NCI-H1694 treated with DMSO at 0.1 percent for 48 hours (cell line): ENCODE measurements at places on chromosomes 6 and 20.

DNA sequence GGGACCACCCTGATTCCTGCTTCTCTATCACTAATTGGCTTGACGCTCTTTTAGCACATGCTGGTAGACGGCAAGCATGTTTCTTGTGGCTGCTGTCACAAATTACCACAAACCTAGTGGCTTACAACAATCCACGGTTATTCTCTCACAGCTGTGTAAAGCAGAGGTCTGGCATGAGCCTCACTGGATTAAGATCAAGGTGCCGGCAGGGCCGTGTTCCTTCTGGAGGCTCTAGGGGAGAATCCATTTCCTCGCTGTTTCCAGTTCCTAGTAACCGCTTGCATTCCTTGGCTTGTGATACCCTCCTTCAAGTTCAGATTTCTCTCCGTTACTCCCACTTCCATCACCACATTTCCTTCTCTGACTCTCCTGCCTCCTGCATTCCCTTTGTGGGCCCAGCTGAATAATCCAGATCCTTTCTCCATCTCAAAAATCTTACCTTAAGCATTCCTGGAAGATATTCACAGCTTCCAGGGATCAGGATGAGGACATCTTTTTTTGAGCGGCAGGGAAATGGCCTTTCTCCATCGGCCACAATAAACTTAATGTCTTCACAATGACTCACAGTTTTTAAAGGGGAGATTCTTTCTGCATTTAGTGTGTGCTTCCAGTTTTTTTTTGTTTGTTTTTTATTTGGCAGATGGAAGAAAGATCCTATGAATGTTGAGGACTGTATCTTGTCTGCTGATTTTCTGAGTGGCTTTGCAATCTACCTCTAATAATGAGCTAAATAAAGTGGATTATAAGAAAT lies 39.9 kb downstream of the BMP6 start:
- DNase-seq = no peak

DNA sequence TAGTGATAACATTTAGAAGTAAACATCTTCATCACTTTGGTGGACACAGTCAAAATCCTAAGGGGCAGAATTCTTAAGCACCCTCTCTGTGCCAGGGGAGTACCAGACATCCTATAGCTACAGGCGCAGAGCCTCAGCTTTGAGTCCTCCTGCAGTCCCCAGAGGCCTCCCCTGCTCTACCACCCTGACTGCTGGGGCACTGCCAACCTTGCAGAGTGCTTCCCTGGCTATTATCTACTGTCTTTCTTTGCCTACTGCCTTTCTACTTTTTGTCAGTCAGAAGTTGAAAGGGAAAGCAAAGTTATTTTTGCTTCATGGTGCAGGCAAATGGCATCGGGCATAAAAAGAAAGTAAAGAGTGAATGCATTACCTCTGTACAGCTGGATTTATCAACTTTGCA lies 80.1 kb downstream of the AIG1 start:
- no peak for DNase-seq

DNA sequence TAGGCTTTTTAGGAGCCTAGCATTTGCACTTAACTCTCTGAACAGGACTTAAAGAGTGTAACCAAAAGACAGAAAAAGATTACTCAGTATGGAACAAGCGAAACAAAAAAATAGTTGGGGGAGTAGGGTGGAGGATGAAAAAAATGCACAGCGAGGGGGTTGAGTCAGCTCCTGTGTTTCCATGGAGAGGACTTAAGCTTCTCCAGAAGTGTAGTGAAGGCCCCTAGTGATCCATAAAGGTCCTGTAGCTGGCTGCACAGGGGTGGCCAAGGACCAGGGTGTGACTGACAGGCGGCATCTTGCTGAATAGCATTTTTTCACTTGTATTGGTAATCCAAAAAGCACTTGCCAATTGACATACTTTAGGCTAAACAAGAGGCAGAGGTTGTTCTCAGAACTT lies 533.9 kb downstream of the RFPL4B start:
- no peak for DNase-seq

GRCh38 chr20:5927749-5928462 lies 22.4 kb downstream of the TRMT6 start:
- DNase-seq = no peak

DNA sequence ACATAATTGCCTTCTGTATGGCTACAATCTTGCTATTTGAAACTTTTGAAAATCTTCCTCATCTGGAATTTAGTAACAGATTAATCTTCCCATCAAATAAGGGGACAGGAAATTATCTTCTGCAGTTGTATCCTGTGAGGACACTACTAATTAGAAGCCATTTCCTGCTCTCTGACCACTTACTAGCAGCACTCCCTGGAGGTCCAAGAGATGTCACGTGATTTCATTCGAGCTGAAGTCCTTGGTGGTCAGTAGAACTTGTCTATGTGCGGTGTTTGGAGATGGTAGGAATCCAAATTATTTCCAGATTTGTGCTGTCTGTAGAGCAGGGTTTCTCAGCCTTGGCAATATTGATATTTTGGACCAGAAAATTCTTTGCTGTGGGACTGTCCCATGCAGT lies 202.5 kb downstream of the TFAP2B start:
- DNase-seq = no peak

GRCh38 chr20:21166801-21167200 lies 40.9 kb downstream of the KIZ start:
- DNase-seq = no peak

DNA sequence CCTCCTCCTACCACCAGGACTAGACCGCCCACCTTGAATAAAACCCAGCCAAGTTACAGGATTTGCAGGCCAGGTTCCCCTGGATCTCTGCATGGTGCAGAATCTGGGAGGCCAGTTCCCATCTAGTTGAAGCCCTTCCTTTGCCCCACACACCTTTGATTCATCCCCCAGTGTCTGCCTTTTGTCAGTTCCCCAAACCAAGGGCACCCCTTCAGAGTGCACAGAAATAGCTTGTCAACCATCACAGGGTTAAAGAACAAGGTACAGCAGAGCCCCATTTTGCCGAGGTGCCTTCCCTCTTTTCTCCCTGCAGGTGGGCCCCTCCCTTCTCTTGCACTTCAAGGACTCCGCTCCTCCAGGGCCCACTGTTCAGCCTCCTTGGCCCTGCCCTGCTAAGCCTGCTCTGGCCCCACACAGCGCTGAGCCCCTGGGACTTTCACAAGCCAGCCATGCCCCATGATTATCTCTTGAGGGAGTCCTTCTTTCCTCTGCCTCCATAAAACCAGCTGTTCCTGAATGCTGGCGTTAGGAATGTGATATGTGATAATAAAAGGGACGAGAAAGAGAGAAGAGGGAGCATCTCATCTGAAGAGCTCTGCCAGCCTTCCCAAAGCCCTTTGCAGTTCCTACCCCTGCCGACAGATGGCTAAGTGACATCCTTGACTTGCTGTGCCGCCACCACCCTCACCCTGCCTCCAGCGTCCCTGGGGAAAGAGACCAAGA lies 280.3 kb downstream of the CDC5L start:
- no peak for DNase-seq

DNA sequence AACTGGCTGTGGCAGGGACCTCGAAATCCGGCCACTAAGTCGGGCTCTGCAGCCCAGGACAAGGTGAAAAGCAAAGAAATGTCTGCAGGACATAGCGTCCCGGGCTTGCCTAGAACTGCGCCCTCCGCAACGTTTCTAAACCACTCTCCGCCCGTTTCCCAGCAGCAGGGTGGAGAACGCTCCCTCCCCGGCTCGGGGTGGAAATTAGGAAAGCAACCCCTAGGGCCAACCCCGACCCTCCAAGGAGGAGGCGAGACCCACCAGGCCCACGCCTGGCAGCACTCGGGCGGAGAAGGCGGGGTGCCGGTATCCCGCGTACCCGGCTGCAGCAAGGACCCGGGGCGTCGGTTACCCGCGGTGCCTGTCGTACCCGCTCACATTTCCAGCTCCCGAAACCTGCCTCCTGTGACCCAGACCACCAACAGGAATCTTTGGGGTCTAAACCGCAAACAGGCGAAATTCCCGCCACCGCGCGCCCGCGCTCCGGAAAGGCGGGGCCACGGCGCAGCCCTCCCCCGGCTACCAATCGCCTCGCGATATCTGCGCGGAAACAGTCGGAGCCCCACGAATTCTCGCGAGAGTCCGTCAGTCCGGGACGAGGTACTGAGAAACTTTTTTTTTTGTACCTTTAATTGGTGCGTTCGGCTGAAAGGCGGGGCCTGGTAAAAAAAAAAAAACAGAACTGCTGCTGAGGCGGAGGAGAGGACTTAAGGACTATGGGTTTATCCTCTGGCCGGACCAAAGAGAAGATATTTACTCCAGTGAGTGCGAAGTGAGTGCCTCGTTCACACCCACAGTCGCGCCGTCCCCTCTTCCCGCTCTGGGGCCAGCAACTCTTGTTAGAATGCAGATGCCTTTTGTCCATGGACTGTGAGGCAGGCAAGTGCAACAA lies at the start of gene MMS22L:
TSS of gene MMS22L (minus strand) at position 491 of the 892 bp plus-strand sequence. CDS start 739 bp downstream, outside the sequence.
- peak; percentile 83 for DNase-seq

- no peak for DNase-seq
Observed at GRCh38 chr6:160421854-160422253, 73.7 kb downstream of the SLC22A3 start.

- no peak for DNase-seq
Observed at GRCh38 chr20:10133532-10133931, 85.1 kb upstream of the SNAP25 start.

GRCh38 chr6:28335040-28335563 lies 846 bp downstream of the ZSCAN31 start:
- DNase-seq = no peak
